Right hindlimb (tissue), 1 donor: ENCODE measurements at places on chromosomes 13 and 19.

GRCh38 chr19:2528675-2529101 lies 52.8 kb downstream of the GADD45B start:
- DNase-seq = peak; percentile 10

DNA sequence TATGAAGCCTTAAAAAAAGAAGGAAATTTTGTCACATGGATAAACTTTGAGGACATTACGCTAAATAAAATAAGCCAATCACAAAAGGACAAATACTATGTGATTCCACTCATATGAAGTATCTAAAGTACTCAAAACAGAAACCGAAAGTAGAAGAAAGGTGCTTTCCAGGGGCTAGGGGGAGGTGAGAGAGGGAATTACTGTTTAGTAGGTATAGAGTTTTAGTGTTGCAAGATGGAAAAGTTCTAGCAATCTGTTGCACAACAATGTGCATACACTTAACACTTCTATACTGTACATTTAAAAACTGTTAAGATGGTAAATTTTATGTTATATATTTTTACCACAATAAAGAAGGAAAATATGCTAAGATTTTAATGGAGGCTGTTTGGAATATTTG lies 83.0 kb downstream of the POLR1D start:
- DNase-seq = no peak

DNA sequence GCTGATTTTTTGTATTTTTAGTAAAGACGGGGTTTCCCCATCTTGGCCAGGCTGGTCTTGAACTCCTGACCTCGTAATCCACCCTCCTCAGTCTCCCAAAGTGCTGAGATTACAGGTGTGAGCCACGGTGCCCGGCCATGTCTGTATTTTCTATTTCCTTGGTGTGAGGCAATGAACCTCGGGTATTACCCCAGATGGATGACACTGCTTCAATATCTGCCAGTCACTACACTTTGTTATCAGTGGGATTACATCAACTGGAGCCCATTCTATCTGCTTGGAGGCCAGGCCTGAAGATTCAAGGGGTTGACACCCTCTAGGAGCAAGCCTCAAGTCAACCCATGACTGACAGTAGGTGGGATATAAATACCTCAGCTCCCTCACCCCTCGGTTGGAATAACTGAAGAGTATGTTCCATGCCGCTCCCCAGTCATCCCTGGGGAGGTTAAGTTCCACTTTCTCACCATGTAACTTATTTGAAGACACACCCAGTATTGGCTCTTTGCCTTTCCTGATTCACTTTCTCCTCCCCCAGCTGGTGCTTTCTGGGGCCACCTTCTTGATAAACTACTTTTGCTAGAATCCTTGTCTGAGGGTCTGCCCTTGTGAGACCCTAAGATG lies 992 bp upstream of the ADGRE1 start:
- no peak for DNase-seq

DNA sequence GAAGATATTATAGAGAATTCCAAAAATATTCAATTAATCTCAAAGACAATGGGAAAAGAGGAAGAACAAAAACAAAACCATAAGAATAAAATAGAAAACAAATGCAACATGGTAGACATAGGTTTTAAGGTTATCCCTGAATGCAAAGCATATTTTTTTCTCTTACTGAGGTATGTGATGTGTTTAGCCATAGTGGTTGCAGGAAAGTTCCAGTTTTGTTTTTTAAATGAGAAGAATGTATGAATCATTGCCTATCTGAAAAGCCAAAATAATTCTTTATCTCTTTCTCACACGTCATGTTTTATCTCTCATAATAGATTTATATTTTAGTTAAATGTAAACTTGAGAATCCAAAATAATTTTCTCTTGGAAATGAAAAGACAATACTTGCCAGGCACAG lies 2591.7 kb upstream of the PCDH20 start:
- DNase-seq = no peak

DNA sequence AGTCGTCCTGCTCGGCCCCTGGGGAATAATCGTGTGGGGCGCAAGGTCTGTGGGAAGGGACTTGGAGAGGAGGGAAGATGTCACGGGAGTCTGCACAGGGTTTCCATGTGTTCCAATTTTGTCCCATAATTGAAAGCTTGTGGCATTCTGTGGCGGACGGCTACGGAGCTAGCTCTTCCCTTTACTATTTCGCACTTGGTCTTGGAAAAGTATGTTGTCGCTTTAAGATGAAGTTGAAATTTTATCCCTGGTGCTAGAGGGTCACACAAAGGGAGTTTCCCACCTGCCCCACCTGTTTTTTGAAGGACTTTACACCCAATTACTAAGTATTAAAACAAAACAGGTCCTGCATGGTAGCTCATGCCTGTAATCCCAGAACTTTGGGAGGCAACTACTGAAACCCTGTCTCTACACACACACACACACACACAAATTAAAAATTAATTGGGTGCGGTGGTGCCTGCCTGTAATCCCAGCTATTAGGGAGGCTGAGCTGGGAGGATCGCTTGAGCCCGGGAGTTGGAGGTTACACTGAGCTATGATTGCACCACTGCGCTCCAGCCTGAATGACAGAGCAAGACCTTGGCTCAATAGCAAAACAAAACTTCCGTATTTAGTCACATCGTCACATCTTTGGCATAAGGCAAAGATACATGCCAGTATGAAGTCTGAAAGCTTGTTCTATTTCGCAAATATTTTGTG lies 967 bp upstream of the TPT1 start:
- no peak for DNase-seq

DNA sequence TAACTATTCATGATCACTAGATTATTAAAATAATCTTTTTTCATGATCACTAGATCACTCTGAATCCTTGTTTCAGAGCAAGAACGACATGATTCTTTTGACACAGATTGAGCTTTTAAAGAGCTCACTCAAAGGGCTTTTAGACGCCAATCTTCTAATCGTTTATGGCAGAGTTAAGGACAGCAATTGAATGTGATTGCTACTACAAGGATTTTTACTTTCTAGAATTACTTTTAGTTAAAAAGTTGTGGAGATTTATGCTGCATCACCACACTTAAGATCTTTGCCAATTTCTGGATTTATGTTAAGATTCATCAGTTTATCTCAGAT lies 1.3 kb downstream of the EXOSC8 start:
- no peak for DNase-seq

DNA sequence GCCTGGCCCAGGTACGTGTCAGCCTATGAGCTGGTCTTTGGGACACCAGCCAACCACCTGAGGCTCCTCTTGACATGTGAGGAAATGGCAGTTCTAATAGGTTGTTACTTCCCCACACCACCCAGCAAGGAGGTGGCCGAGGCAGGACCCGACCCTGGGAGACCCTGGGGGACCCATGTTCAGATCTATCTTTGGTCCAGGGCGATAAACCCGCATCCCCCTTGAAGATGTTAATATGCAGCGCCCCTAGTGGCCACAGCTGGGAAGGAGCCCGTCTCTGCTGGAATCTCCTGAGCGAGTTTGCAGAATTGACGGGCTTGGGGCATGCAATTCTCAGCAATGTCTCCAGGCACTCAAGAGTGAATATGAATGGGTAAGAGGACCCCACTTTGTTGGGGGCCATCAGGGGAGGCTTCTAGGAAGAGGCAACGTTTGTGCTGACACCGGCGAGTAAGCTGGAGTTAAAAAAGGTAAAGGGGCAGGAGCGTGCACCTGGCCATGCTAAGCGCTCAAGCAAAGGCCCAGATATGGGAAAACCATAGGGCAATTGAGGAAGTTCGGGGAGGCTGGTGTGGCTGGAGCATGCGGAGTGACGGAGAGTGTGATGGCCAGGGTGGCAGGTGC lies 1.5 kb upstream of the MYO1F start:
- peak; percentile 79 for DNase-seq

DNA sequence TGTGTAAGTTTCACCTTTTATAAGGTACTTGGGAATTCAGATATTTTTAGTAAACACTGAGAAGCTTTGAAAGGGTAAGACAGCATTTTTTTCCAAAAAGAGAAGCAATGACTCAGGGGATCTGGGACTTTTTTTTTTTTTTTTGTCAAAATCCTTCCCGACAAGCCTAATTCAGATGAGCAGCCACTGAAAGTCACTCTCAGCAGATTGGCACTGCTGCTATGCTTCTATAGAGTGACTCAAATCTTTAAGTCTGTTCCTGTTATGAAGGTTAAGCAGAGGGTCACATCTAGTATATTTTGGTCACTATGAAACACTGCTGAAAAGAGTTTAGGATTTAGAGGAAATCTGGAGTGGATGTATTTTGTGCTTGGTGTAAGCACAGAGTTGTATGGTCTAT lies 571.1 kb downstream of the MYO16 start:
- no peak for DNase-seq

DNA sequence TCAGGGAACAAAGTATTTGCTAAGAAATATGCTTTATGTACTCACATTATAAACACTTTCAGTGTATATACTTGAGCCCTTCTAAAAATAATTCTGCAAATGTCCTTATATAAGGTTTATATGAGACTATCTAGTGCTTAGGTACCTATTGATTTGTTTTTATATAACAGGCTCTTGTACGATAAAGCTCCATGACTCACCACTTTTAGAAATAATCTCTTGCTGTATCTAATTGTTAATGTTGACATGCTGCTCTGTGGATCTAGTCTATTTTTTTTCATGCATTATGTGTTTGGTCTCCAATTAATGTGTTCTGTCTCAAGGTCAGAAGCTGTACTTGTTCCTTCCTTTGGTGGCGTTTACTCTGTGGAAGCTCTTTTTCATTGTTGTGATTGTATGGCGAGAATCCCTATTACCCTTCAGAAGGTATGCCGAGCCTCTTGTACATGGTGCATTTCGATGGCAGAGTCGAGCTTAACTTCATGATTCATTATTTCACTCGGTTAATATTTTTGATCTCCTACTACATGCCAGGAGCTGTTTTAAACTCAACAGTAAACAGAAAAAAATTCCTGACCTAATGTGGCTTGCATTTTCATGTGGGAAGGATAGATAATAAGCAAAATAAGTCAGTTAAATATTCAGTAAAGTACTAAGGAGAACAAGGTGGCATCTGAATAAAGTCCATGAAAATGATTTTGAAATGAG lies 361.6 kb downstream of the COG6 start:
- no peak for DNase-seq

DNA sequence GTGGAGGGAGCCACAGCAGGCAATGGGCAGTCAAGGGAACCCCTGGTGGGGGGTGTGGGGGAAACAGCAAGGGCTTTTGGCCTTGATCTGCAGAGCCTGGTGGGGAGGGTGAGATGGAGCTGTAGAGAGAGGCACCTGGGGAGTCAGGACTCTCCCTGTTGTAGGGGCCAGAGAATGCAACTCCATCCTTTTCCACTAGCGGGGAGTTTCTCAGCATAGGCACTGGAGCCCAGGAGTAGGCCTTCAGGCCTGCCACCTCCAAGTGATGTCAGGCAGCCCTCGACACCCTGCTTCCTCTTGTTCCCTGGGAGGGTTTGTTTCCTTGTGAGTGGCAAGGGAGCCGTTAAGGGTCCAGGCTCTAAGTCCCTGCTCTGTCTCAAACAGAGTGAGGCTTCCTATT lies 25.0 kb downstream of the MEGF8 start:
- DNase-seq = no peak

DNA sequence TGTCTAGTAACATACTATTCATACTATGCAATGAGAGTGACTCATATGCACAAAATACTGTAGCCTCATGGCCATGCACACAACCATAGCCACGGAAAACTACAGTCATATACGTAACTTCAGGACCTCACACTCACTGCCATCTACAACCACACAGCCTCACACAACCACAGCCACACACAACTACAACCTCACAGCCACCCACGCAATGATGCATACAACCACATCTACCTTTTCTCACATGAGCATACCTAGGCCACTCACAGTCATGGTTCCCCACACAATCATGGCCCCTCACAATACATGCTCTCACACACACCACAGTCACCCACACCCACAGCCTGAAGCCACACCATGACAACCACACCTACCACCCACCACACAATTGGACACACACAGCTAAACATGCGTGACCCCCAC lies 8.7 kb upstream of the TNFSF14 start:
- no peak for DNase-seq
